ENCODE measurements at places on chromosomes 3 and 15. TPM values are rescaled to one million over a fixed set of nuclear protein-coding genes. Genes with fewer than 3 reads are reported as not detected.

- no peak for DNase-seq
Observed at GRCh38 chr3:139292711-139293664, 50.8 kb upstream of the MRPS22 start.

Gene GOLGA8G
- polyA plus RNA-seq, result not detected

- DNase-seq, result no peak
Observed at GRCh38 chr15:65084500-65085206, 8.1 kb downstream of the KBTBD13 start.

GRCh38 chr3:156601497-156601896 is 46.6 kb upstream of the SSR3 start:
- no peak for DNase-seq

DNA sequence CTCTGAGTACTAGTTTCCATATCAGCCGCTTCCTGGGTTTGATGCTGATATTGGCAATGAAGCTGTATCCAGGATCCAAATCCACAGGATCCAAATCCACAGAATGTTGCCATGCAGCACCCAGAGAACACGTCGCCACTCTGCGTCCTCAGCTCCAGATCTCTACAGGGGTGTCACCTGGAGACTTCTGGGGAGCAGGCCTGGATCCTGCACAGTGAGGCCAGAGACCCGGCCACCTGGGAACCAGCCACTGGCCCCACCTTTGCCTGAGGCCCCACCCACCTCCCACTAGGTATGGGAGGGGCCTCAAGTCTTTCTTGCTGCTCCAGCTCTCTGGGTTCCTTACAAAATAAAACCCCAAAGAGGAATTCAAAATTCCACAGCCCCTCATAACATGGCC is 123.9 kb downstream of the LRRK1 start:
- DNase-seq, result no peak

GRCh38 chr15:60343221-60343970 is 54.4 kb downstream of the ANXA2 start:
- no peak for DNase-seq

DNA sequence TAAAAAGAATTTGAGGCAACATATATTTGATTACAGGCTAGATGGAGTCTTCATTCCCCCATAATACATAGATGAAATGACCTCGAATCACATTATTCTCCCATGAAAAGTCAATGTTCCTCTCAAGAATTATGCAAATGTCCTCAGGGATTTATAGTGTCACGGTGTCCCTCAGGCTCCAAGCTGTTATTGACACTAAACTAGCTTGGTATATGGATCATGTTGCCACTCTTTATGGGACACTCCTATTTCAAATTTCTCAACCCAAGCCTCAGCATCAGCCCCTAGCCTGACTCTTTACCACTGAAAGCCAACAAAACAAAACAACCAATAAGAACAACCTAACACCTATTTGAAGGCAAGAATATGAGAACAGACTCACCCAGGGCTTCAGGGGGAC is 139.8 kb downstream of the TPRG1 start:
- DNase-seq, result no peak

DNA sequence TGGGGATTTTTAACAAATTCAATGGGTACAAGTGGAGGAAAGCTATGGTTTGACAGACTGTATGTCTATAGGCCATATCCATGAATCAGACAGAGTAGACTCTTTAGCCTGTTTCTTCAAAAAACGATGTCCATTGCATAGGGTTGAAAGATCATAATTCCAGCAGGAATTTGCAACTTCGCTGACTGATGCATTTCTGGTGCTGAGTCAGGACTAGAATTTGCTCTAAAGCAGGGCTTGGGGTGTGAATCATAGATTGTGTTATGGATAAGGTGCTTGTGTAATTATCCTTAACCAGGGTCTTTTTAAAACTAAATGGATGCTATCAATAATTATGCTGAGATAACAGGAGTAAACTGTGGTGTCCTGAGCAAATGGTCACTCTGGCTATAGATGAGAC is 200.4 kb upstream of the TBC1D5 start:
- peak; percentile 22 for DNase-seq

GRCh38 chr3:98982351-98982750 is 80.9 kb upstream of the DCBLD2 start:
- DNase-seq, result no peak

All from cardiac muscle cell (in vitro differentiated cells and primary cell).